ENCODE measurements at places on chromosomes 5 and 9. TPM values are rescaled to one million over a fixed set of nuclear protein-coding genes. Genes with fewer than 3 reads are reported as not detected.
A peak's percentile ranks its signal among the peaks of the same experiment; 100 is the strongest.

GRCh38 chr5:65451436-65451835, 30.3 kb downstream of the ADAMTS6 start:
- DNase-seq = no peak

DNA sequence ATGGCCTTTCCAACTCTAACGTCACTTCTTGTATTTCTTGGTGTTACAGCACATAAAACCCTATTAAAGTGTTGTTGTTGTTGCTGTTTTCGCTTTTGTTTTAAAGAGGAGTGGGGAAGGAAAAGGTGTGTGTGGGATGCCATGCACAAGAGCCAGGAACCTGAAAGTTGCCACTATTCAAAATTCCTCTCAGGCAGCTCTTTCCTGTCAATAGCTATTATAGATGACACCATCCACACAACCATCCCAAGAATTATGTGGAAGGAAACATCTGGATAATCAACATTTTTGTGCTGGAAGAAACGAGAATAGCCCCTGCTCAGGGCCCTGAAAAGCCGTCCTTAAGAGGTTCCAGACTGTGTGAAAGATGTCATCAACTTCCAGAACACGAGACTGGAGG, 79.3 kb downstream of the SHB start:
- no peak for DNase-seq

Gene FOXD4L6
- polyA plus RNA-seq = not detected

GRCh38 chr5:136212252-136212721, 19.3 kb upstream of the SMIM32 start:
- DNase-seq = peak; percentile 48

DNA sequence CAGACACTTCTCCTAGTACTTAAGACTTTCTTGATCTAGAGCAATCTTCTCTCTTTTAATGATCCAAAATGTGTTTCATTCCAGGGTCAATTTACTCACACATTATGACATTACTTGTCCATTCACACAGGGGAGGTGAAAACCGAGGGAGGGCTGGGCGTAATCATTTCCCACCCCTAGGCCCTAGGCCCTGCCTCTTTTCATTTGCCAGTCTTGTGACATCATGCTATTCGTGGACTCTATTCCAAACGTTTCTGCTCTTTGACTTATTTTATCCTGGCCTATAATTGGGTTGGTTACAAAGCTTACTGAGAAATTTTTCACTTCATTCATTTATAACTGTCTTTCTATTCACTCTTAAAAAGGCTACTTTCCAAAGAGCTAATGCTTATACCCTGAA, 2.4 kb downstream of the DCAF12 start:
- no peak for DNase-seq

DNA sequence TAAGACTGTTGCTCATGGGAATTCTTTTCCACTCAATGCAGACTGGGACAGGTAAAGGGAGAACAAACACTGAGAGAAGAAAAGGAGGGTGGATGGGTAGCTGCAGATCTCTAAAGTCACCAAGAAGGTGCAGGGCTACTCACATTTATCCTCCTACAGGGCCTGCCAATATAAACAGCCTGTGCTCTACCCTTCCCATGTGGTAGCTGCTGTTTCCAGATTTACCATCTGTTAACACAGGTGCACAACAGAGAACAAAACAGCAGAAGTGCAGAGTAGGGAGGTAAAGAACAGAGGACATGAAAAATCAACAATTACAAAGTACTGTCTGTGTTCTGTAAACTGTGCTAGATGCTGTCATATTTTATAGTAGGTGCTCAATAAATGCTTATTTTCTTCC, 26.0 kb downstream of the JAKMIP2 start:
- DNase-seq = no peak

Data from hindlimb muscle (tissue), 1 donor.